ENCODE measurements at places on chromosomes 2 and 18. TPM values are rescaled to one million over a fixed set of nuclear protein-coding genes. Genes with fewer than 3 reads are reported as not detected.

The SLC66A2 gene
- total RNA-seq = 33.5 TPM

The AGPS gene
- total RNA-seq = 43.9 TPM

The SH3BP4 gene
- total RNA-seq = 44.1 TPM

The NCKAP5 gene
- total RNA-seq = 2.1 TPM

The LYG2 gene
- not detected for total RNA-seq

- no peak for DNase-seq
Measured at GRCh38 chr2:24024018-24024417, 14.1 kb downstream of the MFSD2B start.

- no peak for DNase-seq
Measured at GRCh38 chr2:127582863-127583861, 47.7 kb downstream of the MYO7B start.

- DNase-seq = no peak
Measured at GRCh38 chr2:81481994-81482368, 1177.4 kb upstream of the LRRTM1 start.

- DNase-seq = no peak
Measured at GRCh38 chr2:172554352-172555271, 1.3 kb upstream of the PDK1 start.

Measured in mesothelial cell of epicardium (in vitro differentiated cells).